ENCODE measurements at places on chromosomes 4 and X.
A peak's percentile ranks its signal among the peaks of the same experiment; 100 is the strongest.

GRCh38 chr4:168605411-168605810 is 108.6 kb downstream of the PALLD start:
- DNase-seq, result no peak

DNA sequence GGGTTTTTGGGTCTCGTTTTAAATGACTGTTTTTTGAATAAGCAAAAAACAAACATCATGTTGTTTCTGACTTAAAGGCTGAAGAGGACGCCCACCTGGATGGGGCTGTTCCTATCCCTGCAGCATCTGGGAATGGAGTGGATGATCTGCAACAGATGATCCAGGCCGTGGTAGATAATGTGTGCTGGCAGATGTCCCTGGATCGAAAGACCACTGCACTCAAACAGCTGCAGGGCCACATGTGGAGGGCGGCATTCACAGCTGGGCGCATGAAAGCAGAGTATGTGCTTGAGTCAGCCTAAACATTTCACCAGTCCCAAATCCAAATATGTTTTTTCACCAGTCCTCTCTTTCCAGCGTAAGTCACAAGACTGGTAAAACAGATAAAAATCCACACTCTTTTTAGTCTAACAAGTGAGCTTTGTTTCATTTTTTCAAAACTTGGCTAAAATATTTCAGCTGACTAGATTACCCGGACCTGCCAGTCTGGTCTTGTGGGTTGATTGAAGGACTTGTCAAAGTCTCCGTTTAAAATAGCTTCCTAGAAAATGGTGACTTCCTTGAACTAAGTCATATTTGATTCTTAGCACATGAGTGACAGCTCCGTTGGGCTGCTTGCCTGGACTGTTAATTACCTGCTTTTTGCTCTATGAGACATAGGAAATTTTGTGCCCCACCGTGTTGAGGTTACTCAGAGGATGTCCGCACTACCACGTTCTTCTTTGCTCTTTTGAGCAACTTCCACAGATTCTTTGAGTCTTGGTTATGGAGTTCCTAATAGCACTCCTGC is 20.8 kb downstream of the ENOPH1 start:
- DNase-seq, result no peak

- DNase-seq, result no peak
These were observed 213.6 kb downstream of the PALLD start for GRCh38 chr4:168710353-168710946.

GRCh38 chrX:97854086-97854485 is 970.4 kb downstream of the RPA4 start:
- DNase-seq, result no peak

GRCh38 chrX:49237060-49237459 is 1.8 kb downstream of the CCDC22 start:
- DNase-seq, result no peak

DNA sequence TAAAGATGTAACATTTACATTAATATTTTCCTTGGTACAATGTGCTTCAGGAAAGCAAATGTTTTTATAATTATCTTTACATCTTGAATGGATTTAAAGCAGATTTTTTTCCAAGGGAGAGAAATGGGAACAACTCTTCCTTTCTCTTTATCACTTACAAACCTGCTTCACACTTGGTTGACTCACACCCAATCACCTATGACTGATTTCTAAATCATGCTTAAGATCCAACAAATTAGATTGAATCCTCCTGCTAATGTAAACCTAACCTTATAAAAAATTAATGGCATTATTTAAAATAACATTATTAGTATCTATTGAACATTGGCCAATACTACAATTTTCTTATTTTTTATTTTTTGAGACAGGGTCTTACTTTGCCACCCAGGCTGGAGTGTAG is 127.1 kb downstream of the INPP4B start:
- no peak for DNase-seq

- no peak for DNase-seq
These were observed 42.7 kb downstream of the LHFPL1 start for GRCh38 chrX:112636951-112637581.

- no peak for DNase-seq
These were observed 49.5 kb upstream of the IBSP start for GRCh38 chr4:87749883-87750282.

DNA sequence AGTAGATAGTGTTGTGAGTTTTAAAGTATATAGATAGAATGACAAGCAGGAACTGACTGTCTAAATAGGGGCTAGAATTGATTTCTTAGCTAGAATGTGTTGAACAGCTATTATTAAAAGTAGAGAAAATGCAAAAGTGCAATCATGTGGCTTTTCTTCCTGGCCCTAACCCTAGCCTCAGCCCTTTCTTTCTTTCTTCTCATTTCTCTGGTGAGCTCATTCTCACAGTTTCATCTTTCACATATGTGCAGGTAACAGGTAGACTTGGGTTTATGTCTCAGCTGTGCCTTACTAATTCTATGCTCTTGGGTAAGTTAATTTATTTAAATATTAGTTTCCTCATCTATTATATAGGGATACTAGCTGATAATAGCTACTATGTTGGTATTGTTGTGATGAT is 24.9 kb downstream of the FGF2 start:
- no peak for DNase-seq

GRCh38 chrX:104921584-104922205 is 298.8 kb downstream of the TEX13A start:
- DNase-seq, result no peak

- DNase-seq, result no peak
These were observed 245.3 kb downstream of the BCOR start for GRCh38 chrX:39852491-39852890.

GRCh38 chrX:69229436-69229835 is 64.2 kb upstream of the PJA1 start:
- no peak for DNase-seq

- DNase-seq, result peak; percentile 7
These were observed 11.9 kb downstream of the TMPRSS11D start for GRCh38 chr4:67871867-67872266.

- DNase-seq, result no peak
These were observed 92.1 kb downstream of the SHROOM4 start for GRCh38 chrX:50721764-50722521.

DNA sequence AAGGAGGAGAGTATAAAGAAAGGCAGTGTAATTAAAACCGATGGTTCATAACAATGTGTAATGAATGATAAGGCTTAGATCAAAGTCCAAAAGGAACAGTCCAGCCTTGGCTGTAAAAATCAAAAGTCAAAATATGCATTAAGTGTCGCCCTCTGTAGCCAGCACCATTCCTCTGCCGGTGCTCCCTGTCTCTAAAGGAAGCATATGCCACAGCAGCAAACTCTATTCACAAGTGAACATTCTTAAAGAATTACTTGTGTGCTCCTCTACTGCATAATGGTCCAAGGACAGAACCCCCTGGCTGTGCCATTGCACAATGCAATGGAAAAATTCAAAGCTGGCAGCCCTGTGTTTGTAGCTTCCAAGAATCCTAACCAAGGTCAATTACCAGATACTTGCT is 16.3 kb upstream of the MBNL3 start:
- no peak for DNase-seq

DNA sequence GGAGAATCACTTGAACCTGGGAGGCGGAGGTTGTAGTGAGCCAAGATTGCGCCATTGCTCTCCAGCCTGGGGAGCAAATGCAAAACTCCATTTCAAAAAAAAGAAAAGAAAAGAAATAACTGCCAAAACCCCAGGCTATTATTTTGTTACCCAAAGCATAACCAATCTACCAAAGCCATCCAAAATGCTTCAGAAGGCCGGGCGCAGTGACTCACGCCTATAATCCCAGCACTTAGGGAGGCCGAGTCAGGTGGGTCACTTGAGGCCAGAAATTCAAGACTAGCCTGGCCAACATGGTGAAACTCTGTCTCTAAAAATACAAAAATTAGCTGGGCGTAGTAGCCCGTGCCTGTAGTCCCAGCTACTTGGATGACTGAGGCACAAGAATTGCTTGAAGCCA is 49.8 kb downstream of the SMIM31 start:
- no peak for DNase-seq

GRCh38 chr4:140720387-140721304 is 35.5 kb downstream of the TBC1D9 start:
- no peak for DNase-seq

DNA sequence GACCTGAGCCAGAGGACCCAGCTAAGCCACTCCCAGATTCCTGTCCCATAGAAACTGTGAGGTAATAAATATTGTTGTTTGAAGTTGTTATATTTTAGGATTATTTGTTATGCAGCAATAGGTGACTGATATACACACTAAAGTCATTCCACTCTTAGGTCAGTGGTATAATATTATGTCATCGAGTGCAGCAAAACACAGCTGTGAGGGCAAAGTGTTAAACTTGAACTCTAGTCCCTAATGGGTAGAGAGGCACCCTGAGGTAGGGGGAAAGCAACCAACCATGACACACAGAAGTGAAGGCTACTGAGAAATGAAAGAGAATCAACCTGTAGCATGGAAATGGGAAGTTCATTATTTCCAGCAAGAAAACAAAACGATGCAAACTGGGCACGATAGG is 66.6 kb downstream of the ATXN3L start:
- no peak for DNase-seq

GRCh38 chrX:20362268-20363267 is 95.9 kb upstream of the RPS6KA3 start:
- no peak for DNase-seq

DNA sequence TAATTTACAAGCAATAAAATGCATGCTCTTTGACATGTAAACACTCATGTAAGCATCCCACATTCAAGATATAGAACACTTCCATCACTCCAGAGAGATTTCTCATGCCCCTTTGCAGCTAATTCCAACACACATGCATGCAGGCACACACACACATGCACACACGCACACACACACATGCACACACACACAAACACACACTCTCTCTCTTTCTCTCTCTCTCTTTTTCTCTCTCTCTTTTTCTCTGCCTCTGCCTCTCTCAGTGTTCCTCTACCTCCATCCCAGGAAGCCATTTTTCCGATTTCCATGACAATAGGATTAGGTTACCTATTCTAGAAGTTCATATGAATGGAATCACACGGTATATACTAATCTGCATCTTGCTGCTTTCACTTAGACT is 11.9 kb upstream of the SOD3 start:
- no peak for DNase-seq

DNA sequence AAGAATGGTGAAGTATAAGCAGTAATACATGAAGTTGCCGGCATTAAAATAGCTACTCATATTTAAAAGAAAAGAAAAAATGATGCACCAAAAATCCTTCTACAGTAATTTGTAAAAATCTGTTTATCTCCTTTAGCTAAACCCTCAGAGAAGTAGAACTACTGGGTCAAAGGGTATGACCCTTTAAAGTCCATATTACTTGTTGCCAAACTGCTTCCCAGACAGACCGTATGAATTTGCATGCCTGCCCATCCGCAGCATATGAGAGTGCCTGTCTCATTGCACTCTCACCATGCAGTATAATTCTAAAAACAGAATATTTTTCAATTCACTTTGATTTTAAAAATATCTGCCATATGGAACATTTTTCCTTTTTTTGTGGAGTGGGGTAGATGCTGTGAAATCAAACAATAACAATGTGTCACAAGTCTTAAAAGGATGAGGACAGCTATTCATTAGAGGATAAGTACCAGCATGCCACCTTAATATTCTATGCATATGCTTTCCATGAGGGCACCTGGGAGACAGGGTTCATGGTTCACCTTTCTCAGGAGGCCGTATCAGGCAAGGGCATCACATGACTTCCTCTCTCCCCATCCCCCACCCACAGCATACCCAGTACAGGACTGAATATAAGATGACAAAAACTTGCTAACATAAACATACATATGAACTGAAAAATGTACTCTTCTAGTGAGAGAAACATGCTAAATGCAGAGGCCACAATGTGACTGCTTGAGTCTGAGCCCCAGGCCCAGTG is 17.8 kb downstream of the ZDHHC9 start:
- DNase-seq, result no peak

DNA sequence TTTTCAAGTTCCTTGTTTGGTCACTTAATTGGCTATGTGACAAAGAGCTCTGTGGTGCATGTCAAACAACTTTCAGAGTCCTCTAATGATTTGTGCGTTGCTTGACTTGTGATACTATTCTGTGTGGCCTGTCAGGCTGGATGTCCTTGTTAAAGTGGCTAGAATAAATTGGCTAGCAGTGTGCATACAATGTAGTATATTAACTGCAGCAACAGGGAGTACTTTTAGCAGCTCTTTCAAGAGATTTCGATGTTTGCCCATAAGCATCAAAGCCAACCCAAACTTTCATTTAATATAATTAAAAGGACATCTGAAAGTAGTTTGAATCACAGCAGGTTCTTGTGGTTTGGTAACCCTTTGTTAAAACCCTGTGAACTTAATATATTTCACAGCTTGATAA is 718.9 kb downstream of the ADGRL3 start:
- no peak for DNase-seq

- no peak for DNase-seq
These were observed 21.1 kb downstream of the ACOX3 start for GRCh38 chr4:8419222-8420041.

DNA sequence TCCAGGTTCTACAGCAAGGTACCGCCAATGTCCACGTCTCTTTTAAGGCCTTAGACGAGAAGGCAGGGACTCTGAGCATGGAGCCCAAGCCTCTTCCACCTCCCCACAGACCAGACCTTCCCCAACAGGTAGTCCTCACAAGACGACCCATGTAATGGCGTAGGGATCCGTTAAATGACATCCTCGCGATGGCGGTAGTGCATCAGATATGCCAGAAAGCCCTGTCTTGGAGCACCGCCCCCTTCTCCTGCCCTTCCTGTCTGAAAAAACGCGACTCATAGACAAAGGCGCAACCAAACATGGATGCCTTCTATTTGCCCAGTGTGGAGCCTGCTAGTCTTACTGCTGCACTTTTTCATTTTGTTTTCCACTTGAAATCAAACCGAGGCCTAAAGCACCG is 185.4 kb downstream of the OR13H1 start:
- DNase-seq, result no peak

DNA sequence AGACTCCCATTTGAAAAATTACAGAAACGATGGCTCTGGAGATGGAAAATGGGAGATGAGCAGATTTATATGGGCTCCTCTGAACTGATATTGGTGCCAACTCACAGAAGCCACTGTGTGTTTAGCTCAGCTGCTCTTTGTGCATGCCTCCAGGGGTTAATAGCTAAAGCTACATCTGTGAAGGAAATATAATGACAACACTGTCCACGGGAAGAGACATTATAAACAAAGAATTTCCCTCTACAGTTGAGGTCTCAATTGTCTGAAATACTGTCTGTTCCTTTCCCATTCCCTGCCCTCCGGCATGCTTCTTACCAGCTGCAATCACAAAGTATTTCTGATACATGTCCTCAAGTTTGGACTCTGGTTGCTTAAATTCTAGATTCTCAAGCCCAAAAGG is 40.4 kb downstream of the PPA2 start:
- no peak for DNase-seq

- DNase-seq, result no peak
These were observed 21.0 kb downstream of the MAN2B2 start for GRCh38 chr4:6595897-6596537.

- DNase-seq, result no peak
These were observed 104.5 kb downstream of the MBNL3 start for GRCh38 chrX:132384301-132384700.

- no peak for DNase-seq
These were observed 119.0 kb upstream of the MAP9 start for GRCh38 chr4:155495572-155496293.
